Urinary bladder (tissue), 4 donors: ENCODE measurements at places on chromosomes 2 and 18. TPM values are rescaled to one million over a fixed set of nuclear protein-coding genes. Genes with fewer than 3 reads are reported as not detected.

GRCh38 chr2:10431797-10432196, 16.3 kb downstream of the ODC1 start:
- DNase-seq, result no peak

DNA sequence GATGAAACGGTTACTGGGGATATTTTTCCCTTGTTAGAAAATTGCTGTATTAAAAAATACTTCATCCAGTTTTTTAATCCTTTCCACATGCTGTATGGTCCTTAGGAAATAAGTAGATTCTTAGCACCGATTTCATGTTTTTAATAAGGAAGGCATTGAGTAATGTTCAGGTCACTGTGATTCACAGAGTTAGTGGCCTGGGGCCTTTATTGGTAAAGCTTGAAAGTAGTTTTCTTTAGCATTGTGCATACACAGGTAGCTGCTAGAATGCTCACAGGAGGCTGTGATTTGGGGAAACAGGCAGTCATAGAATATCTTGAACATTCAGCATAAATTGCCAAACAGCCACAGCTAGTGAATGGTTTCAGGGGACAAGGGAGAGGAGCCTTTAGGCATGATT, 79.8 kb downstream of the XRCC5 start:
- no peak for DNase-seq

DNA sequence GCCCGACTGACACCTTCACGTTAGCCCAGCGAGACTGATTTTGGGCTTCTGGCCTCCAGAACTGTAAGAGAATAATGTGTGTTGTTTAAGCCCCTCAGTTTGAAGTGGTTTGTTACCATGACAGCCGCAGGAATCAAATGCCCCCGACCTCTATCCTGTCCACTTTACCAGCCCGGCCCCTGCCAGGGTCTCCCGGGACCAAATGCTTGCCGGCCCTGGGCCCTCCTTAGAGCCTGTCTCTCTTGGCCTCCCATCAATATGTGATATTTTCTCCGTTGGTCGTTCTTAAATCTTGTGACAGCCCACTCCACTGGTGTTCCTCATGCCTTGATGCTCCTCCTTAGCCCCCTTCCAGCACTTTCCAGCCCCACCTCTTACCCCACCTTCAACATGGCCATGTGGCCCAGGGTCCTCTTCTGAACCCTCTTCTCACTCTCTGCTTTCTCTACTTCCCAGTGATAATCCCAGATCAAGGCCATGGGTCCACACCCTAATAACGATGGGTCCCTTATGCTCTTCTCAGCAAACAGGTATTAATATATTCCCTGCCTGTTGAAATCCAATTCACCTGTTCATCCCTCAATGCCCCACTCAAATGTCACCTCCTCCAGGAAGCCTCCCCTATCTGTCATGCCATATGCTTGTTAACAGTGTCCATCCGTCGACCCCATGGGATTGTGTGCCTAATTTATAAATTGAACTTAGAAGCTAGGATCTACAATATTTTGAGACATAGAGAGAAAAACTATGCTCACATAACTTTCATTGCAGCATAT, 192.8 kb downstream of the ZFP36L2 start:
- DNase-seq, result no peak

DNA sequence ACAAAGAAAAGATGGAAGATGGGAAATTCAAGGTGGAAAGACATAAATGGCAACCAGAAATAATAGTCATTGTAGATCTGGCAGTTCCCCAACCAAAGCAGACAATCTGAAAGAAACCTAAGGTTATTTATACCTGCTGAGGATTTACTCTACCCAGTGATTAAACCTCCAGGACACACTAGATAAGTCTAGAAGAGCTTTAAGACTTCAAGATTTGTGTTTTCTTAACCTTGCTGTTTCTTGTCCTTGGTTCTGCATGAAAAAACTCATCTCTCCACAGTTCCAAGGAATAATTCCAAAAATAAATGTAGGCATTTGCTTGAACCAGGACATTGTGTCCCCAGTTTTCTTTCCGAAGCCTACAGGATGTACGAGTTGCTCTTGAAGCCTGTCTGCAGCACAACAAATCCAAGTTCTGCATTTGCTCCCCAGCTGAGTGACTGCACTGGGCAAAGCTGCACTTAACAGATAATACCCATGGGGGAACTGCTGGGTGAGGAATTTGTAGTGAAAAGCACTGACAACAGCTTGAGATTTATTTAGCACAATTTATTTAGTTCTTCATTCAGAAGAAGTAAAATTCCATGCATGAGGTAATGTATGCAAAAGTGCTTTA, 19.8 kb downstream of the DTNA start:
- no peak for DNase-seq

MERTK gene
- 17.6 TPM for total RNA-seq

TBR1 gene
- total RNA-seq, result 0.11 TPM

GRCh38 chr2:199459286-199460100, 1.8 kb upstream of the SATB2 start:
- peak; percentile 84 for DNase-seq

- no peak for DNase-seq
These were observed 146.6 kb downstream of the ERBB4 start for GRCh38 chr2:212392043-212392442.
